ENCODE measurements at places on chromosomes 4 and X.

- no peak for DNase-seq
Measured at GRCh38 chrX:104318330-104319009, 63.7 kb upstream of the ESX1 start.

DNA sequence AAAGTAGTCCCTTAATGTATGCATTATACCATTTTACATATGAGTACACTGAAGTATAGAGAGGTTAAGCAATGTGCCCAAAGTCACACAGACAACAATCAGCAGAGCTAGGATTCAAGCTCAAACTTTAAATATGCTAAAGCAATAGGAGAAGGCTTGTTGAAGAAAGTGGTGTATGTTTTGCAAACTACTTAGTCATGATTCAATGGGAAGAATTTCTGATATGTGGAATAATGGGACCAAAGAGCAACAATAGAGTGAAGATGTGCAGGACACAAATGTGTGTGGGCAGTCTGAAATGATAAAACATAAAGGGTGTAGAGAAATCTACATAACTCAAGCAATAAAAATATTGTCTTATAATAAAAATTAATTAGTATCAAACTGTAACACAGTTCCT lies 109.0 kb upstream of the ARSJ start:
- DNase-seq, result no peak

DNA sequence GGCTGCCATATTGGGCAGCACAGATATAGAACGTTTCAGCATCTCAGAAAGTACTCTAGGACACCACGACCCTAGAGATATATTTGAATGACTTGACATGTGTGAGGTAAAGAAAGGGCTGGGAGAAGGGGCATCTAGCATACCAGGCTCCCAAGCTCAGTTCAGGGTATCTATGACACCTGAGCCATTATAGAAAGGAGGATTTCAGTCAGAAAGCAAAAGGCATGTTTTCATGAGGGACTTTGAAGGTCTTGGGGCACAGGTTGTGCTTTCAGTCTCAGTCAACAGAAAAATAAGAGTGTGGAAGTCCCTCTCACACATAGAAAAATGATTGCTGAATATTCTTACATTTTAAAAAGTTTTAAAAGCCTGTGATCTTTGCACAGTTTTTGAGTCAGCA lies 51.6 kb downstream of the NIPAL1 start:
- no peak for DNase-seq

DNA sequence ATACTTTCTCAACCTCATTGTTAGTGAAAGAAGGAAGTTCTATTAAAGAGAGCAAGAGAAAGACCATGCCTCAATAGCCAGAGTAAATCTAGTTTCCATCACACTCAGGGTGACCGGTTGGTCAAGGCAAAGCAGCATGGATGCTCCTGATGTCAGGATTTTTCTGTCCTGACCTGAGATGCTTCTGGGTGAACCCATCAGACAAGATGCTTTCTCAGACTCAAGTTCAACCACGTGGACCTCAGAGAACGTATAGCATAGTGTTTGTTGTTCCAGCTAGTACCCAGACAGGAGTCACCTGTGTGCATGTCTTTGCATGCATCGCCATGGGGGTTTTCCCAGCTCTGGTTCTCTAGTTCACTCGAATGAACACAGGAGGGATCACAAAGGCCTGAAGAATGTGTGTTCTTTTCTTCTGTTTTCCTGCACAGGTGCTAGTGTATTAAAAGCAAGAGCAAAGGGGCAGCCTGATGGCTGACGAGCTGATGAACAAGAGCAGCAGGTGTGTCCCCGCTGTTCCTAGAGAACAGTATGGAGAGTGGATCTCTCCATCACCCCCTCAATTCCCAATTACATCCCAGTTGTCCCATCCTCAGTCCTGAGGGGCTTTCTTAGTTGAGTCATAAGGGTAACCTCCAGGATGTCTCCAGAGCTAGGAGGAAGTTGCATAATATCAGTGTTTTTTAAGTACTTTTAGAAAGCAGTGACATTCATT lies 110.5 kb upstream of the ENPP6 start:
- DNase-seq, result no peak

GRCh38 chr4:18022572-18023050 lies 1.1 kb upstream of the LCORL start:
- DNase-seq, result no peak

DNA sequence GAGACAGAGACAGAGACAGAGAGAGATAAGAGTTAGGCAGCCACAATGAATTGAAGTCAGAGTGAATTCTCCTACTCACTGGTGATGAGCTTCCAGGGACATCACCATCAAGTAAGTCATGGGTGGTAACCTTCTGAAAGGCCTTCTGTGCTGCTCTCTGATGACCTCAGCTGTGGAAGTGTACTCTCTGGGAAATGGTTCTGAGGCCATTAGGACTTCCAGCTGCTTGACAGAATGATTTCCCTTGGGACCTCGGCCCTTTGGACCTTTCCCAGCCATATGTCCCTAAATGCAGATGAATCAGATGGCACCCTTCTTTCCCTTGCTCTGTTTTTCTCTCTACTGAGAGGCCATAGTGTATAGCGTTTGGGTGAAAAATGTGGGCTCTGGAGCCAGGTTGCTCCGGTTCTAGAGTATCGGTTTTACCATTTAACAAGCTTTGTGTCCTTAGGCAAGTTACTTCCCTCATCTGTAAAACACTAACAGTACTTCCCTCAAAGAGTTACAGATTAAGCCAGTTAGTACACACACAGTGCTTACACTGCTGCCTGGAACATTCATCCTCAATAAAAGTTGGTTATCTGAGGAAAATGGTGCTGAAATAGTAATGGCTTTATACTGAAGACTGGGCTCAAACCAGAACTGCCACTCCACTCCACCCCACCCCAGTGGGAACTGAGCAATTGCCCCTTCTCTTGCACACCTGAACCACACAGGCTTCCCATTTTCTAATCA lies 7.6 kb downstream of the SEPTIN11 start:
- no peak for DNase-seq

DNA sequence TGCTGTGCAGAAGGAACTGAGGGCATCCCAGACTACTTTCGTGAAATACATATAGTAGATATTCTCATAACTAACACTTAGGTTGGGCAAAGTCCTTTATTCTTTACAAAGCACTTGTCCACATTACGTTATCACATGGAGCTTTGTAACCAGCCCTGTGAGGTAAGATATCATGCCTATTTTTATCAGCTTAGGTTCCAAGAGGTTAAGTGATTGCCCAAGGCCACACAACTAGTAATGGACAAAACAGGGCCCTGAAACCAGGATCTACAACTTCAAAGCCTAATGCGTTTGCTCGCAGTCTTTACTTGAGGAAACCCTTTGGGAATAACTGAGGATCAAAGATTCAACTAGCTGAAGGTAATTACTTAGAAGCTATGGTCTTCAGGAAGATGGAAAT lies 261.5 kb downstream of the GPC3 start:
- DNase-seq, result no peak

DNA sequence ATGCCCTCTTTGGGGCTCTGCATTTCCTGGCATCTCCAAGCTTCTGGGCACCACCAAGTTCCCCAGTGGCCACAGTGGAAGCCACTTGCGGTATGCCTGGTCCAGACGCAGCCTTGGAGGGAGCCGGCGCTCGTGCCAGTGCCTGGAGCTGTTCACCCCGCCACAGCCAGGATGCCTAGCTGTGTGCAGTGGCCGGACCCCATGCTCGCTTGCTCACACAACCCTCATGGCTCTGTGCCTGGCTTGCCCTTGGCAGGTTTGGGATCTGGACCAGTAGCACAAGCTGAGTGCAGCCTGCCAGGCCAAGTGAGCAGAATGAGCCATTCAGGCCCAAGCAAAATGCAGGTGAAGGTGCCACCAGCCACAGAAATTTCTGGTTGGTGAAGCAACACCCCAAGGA lies 283.5 kb downstream of the EVC2 start:
- DNase-seq, result no peak

GRCh38 chr4:155569960-155570515 lies 96.6 kb upstream of the GUCY1A1 start:
- DNase-seq, result no peak

DNA sequence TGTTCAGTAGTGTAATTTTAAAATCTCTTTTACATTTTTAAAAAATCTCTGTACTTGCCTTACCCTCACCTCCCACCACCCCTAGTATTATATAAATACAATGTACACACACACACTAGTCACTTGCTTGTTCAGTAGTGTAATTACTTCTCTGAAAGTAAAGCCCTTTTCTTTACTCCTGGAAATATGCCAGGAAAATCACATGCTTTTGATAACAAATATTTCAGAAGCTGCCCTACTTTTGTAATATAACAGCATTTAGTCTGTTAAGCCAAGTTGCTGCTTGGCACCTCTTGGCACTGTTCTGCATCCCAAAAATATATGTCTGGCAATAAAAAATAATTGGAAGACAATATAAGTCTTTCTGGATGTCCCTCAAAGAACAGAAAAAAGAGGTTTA lies 172.8 kb upstream of the APOOL start:
- DNase-seq, result no peak

- DNase-seq, result peak; percentile 86
Measured at GRCh38 chr4:113502476-113502875, 259.1 kb downstream of the CAMK2D start.

- DNase-seq, result no peak
Measured at GRCh38 chr4:72970756-72971155, 98.8 kb downstream of the COX18 start.

DNA sequence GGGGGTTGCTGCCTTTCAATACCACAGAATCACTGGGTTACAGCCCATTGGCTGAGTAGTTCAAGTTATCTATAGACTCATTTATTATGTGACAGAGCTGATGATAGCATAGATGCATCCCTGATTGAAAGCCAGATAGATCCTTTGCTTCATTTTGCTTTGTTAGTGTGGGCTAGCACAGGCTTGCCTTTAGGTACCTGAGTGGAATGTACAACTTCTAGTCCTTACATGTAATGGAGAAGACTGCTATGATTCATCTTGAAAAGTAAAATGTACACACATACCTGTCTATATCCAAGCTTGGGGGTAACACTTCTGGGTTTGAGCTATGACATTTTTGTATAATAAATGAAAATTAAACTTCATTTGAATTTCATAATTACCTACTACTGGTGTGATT lies 226.0 kb upstream of the FTHL17 start:
- DNase-seq, result no peak

GRCh38 chr4:58261526-58261925 lies 1151.3 kb upstream of the IGFBP7 start:
- no peak for DNase-seq

DNA sequence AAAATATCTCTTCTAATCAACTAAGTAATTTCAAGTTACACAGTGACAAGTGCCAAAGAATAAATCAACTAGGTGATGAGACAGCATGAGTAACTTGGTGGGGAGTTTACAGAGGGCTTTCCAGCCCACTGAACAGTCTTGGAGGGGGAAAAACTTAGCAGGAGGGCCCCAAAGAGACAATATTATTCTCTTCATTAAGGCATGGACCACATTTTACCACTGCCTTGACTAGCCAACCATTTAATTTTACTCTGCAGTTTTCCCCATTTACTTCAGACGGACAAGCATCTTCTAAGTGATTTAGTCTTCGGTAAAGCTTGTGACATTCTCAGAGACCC lies 25.3 kb upstream of the GATB start:
- DNase-seq, result no peak

DNA sequence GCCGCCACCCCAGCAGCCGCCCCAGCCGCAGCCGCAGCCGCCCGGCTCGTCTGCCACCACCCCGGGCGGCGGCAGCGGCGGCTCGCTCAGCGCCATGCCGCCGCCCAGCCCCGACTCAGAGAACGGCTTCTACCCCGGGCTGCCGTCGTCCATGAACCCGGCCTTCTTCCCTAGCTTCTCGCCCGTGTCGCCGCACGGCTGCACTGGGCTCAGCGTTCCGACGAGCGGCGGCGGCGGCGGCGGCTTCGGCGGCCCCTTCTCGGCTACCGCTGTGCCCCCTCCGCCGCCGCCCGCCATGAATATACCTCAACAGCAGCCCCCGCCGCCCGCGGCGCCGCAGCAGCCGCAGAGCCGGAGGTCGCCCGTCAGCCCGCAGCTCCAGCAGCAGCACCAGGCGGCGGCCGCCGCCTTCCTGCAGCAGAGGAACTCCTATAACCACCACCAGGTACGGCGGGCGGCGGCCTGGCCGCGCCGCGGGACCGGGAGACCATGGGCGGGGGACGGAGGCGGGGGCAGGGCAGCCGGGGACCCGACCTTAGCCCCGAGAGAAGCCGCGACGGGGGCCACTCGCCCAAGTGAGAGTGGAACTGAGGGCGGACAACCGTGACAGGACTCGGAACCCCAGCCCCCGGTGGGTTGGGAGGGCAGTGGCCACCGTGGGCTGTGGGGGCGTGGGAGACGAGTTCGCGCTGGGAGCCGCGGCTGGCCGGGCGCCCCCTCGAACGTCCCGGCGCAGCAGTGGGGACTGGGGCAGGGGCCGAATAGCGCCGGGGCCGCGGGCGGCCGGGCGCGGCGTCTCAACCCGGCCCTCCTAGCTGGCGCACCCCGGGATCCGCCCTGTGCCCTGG lies 1.8 kb downstream of the CPEB2 start:
- no peak for DNase-seq

GRCh38 chr4:1463927-1464540 lies 57.8 kb upstream of the NKX1-1 start:
- DNase-seq, result no peak

DNA sequence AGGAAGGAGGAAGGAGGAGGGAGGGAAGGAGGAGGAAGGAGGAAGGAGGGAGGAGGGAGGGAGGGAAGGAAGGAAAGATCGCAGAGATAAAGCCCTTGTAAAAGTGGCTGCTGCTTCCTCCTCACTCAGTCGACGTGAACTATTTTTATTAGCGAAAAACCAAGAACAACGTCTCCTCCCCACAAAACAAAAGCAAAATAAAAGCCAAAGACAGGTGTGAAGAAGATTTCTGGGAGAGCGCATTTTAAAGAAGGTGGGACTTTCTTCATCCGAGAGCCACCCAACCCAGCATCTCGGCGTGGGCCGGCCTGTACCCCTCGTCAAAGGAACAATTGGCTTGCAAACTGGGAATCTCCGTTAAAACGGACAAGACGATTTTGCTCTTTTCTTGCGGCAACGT lies 40.7 kb upstream of the ASMTL start:
- DNase-seq, result no peak

- DNase-seq, result no peak
Measured at GRCh38 chrX:75989806-75990590, 182.9 kb upstream of the PBDC1 start.

GRCh38 chr4:54367059-54367458 lies 138.0 kb downstream of the PDGFRA start:
- no peak for DNase-seq

- DNase-seq, result no peak
Measured at GRCh38 chr4:174181827-174182226, 101.6 kb downstream of the FBXO8 start.

- DNase-seq, result no peak
Measured at GRCh38 chrX:63746715-63747114, 38.3 kb downstream of the ARHGEF9 start.

GRCh38 chr4:88697141-88697540 lies 488 bp downstream of the NAP1L5 start:
- no peak for DNase-seq

- no peak for DNase-seq
Measured at GRCh38 chr4:121464854-121465253, 84.0 kb upstream of the QRFPR start.

GRCh38 chr4:102196221-102196620 lies 149.1 kb downstream of the SLC39A8 start:
- peak; percentile 63 for DNase-seq

DNA sequence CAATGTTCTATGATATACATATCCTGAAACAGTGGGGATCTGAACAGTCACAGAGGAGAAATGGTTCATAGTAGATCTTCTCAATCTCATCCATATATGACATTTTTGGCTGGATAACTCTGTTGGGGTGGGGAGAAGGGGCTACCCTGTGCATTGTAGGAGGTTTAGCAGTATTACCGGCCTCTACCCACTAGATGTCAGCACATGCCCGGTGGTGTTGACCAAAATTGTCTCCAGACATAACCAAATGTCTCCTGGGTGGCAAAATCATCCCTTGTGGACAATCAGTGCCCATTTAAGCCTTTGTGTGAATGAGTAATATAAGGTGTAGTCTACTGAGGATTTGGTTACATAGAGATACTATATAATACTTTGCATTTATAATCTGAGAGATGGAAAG lies 89.9 kb downstream of the PLS3 start:
- peak; percentile 2 for DNase-seq

Data from COLO829 (cell line).